ENCODE measurements at places on chromosomes 2 and 18. TPM values are rescaled to one million over a fixed set of nuclear protein-coding genes. Genes with fewer than 3 reads are reported as not detected.

GRCh38 chr2:169162613-169163012, 93.2 kb downstream of the DHRS9 start:
- no peak for DNase-seq

- DNase-seq = no peak
Measured at GRCh38 chr18:22564036-22564435, 146.3 kb upstream of the CTAGE1 start.

GRCh38 chr2:120450196-120450820, 104.4 kb downstream of the INHBB start:
- no peak for DNase-seq

GRCh38 chr2:162029287-162029901, 44.6 kb downstream of the DPP4 start:
- DNase-seq = no peak

DNA sequence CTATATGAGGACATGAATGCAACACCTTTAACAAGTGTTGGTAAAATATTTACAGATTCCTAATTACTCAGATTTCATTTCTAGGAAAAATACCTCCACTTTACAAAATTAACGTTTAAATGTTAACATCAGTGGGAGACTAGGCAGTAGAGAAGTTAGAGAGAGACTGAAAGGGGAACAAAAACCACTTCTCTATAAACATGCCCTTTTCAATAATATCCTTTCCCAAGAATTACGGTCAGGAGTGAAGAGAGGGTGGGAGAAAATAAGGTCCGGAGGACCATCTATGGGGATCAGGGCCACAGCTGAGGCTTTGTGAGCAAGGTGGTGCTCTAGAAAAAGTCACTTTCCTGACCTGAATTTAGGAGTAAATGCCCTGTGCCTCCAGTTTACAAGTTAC, 65.3 kb upstream of the WIPF1 start:
- DNase-seq = no peak

DNA sequence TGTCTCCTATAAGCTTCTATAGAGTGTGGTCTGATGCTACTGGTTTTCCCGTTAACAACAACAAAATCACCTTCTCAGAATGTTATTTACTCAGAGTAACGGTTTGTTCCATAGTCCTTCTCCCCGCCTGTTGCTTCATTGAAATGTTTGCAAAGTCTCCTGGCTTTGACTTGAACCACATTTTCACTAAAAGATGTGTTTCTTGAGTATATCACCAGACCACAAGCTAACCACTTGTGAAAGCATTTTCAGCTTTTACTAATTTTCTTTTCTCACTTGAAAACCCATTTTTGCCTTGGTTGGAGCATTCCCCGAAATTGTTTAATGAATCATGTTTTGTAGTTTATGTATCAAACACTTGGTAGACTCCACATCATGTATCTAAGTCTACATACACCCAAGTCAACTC, 121.2 kb downstream of the DPP4 start:
- DNase-seq = no peak

DNA sequence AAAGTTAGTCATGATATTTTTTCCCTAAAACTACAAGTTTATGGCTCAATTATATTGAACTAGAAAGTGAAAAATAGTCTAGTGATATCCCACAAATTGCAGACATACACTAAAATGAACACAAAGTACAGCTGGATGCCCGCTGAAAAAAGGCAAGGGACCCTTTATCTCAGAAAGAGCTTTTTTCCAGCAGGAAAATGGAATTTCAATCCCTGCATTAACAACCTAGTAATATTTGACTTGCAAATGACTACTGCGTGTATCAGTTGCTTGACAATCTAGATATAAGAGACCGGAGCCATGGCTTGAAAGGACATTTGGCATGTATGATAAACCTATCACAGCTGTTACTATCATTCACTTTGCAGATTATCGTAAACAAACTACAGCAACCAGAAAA, 49.1 kb downstream of the LRPPRC start:
- no peak for DNase-seq

GRCh38 chr2:118090387-118091139, 2.3 kb downstream of the INSIG2 start:
- no peak for DNase-seq

DNA sequence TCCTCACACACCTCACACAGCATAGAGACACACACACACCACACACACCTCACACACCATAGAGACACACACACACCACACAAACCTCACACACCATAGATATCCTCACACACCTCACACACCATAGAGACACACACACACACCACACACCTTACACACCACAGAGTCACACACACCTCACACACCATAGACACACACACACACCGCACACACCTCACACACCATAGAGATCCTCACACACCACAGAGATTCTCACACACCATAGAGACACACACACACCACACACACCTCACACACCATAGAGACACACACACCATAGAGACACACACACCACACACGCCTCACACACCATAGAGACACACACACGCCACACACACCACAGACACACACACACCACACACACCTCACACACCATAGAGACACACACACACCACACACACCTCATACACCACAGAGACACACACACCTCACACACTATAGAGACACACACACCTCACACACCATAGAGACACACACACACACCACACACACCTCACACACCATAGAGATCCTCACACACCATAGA, 270.6 kb downstream of the CYRIA start:
- no peak for DNase-seq

DNA sequence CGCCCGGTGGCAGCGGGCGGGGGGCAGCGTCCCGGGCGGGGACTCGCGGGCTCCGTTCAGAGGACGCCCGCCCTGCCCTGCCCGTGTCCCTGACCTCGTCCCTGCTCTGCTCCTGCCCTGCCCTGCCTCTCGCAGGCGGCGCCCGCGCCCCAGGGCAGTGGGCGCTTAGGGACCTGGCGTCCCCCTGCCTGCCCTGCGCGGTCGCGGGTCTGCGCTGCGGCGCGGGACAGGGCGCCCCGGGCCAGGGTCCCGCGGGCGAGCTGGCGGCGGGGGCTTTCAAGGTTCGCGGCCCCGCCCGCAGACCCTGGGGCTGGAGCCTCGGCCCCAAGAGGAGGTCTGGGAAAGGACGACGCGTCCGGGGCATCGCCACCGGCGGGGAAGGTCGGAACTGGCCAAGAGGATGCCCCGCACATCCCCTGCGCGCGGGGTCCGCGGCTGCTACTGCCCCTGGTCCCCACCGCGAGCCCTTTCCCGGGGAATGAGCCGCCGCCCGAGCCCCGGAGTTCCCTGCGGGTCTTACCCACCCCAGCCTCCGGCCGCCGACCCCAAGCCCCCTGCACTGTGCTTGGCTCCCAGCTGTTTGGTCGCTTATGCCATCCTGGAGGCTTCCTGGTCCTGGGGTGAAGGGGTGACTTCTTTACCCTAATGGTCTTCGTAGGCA, 679 bp downstream of the RNF144A start:
- DNase-seq = peak; percentile 29

DNA sequence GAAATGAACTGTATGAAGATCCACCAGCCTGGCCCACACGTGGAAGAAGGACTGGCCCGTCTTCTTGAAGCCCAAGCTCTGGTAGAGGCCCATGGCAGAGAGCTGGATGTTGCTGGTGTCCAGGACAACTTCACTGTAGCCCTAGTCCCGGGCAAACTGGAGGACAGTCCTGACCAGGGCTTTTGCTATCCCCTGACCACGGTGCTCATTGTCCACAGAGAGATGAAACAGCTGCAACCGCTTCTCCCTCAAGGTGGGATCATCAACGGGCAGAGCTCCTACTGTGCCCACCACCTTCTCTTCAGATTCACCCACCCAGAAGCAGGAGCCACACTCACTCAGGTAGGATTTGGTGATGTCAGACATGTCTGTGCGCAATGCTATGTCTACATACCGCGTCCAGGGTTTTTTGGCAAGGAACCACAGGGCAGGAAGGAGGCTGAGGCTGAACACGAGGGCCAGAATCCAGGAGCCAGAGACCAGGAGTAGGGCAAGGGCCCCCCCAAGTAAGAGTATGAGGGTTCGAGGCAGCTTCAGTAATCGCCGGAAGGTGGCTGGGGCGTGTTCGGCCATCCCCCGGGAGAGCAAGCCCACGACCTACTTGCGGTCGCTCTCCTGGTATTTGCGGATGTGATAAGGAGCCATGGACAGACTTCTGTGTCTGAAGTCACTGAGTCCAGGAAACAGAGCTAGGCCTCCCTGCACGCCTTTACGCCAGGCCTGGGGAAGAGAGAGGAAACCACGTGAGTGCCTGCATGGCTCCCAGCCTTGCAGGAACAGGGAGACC, 36.3 kb downstream of the TPRKB start:
- DNase-seq = no peak

DNA sequence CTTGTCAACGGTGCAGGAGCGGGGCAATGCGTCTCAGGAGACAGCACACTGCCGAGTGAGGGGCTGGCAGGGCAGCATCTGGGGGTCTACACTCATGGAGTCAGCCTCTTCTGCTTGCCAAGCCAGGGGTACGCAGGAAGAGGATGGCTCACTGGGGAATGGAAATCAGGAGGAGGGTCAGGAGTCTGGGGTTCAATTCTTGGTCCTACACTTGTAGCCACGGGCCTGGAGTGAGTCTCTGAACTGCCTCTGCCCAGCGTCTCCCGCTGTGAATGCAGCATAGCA, 70.0 kb downstream of the CAPN13 start:
- DNase-seq = no peak

DNA sequence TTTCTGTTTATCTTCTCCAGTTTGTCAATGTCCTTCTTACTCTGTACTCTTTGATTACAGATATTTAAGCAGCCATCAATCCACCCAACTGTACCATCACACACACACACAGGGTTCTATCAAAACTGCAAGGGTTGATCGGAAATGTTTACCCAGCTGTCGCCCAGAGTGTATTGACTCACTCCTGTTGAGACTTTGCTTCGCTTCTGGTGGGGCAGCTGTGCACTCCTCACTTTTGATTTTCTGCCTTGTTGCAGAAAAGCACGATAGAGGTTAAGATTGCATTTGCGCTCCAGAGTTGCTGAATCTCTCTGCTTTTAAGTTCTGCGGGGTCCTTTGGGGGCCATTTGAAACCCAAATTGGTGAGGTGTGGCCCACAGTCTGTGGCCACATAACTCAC, 216.2 kb downstream of the SETBP1 start:
- no peak for DNase-seq

GRCh38 chr2:187851955-187852561, 297.8 kb upstream of the TFPI start:
- DNase-seq = peak; percentile 12

MRO gene
- 8.7 TPM for total RNA-seq

HTRA2 gene
- 31.2 TPM for total RNA-seq

NDUFS1 gene
- total RNA-seq = 250 TPM

PTH2R gene
- not detected for total RNA-seq

CSRNP3 gene
- 2.8 TPM for total RNA-seq

NEB gene
- 35.0 TPM for total RNA-seq

KYNU gene
- total RNA-seq = 2.0 TPM

All from right cardiac atrium (tissue), 5 donors.